ENCODE measurements at places on chromosomes 1 and 21. TPM values are rescaled to one million over a fixed set of nuclear protein-coding genes. Genes with fewer than 3 reads are reported as not detected.

- DNase-seq = peak; percentile 82
These were observed 9.4 kb downstream of the TPM3 start for GRCh38 chr1:154182344-154183045.

- peak; percentile 2 for DNase-seq
These were observed 1.3 kb downstream of the BRINP3 start for GRCh38 chr1:190476321-190476720.

Gene CFAP107
- 0.86 TPM for polyA plus RNA-seq

Gene PLA2G2F
- polyA plus RNA-seq = not detected

DNA sequence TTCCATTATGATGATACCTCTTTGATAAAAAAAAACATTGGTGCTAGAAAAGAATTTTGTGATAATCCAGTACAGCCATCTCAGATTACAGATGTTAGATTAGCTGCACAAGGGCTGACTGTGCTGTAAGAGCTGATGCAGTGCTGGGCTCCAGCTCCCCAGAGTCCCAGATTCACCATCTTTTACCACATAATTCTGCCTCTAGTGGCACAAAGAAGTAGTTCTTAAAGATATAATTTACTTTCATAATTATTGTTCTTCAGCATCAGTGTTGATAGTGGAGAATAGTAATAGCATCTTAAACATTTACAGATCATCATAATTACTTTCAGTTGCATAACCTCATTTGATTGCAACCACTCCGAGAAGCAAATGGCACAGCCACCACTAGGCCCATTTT lies 262.1 kb downstream of the BRINP2 start:
- no peak for DNase-seq

DNA sequence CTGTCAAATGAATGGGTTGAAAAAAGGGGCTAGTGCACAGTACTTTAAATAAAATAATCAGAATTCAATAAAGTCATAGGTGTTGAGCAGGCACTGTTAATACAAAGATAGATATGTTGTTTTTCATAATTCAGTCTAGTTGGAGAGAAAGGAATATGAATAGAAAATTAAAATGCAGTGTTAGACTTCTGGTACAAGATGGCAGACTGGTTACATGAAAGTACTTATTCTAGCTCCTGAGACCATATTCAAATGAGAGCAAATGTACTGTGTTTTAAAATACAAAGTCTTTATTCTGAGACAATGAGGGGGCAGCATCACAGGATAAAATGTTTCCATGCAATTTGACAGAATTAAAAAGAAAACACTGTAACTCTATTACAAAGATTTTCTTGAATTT lies 542.1 kb downstream of the COL11A1 start:
- no peak for DNase-seq

DNA sequence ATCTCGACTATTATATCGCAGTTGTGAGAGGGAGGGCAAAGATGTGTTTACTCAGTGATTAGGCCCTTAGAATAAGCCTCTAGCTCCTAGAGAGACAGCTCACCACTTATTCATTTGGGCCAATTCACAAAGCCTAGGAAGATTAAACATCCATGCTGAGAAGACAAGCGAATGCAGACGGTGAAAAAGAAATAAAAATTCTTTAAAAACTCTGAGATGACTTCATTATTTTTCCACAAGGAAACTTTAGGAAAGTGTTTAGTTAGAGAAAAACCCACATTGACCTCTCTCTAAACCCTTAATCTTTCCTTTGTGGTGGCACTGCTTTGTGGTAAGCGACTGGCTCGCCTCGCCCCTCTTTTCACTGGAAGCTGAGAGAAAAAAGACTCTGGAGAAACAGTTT lies 146.8 kb upstream of the DMRTA2 start:
- no peak for DNase-seq

- DNase-seq = no peak
These were observed 10.3 kb downstream of the TTC34 start for GRCh38 chr1:2791027-2791760.

Gene CFAP141
- polyA plus RNA-seq = not detected

DNA sequence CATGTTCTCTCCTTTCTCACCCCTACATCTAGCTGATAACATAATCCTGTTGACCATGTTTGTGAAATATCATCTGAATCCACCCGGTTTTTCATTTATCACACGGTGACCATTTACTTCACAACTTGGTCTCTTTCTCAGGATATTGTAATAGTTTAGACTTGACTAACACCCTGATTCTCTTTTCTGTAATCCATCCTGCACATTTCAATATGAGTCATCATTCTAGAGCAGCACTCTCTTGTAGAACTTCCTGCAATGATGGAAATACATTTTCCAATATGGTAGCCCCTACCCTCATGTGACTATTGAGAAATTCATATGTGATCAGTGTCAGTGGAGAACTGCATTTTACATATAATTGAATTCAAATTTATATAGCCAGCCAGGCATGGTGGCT lies 2.3 kb upstream of the JAM2 start:
- DNase-seq = no peak

DNA sequence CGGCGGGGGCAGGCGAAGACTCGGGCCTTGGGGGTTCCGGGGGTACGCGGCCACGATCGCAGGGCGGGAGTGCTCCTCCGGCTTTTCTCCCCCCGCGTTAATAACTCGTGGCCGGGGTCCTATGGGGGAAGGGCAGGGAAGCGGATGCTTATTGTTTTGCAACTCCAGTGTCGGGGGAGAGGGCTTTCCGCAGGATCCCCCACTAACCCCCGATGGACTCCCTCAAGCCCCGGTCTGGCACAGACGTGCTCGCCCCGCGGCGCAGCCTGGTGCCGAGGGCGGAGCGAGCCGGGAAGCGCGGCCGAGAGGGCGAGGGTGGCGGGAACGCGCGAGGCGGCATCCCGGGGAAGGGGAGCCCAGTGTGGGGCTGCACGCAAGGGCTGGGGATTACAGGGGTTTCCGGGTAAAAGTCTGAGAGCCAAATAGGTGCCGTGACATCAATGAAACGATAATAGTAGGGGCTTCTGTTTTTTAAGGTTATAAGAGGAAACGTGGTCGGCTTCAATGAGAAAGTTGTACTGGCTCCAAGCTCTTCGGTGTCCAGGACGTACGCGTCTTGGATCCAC lies 772 bp downstream of the UCK2 start:
- DNase-seq = peak; percentile 83

DNA sequence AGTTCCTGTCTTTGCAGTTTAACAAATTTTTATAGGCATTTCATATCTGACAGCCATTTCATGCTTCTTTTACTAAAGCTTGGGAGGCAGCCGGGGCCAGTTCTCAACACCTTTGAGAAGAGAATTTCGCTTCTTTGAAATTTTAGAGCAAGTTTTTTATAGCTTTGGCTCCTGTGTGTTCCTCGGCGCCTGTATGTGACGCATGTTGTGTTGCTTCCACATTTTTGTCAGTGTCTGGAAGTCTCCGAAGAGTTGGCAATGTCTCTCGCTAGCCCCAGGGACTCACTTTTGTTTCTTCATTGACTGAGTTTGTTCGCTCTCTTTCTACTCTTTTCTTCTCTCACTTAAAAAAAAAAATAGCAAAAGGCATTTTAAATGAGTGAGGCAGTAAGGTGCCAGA lies 386.9 kb upstream of the PLXNA2 start:
- no peak for DNase-seq

GRCh38 chr1:116556289-116557006 lies 14.4 kb downstream of the CD58 start:
- no peak for DNase-seq

GRCh38 chr1:12014141-12014991 lies 4.9 kb upstream of the MIIP start:
- DNase-seq = no peak

DNA sequence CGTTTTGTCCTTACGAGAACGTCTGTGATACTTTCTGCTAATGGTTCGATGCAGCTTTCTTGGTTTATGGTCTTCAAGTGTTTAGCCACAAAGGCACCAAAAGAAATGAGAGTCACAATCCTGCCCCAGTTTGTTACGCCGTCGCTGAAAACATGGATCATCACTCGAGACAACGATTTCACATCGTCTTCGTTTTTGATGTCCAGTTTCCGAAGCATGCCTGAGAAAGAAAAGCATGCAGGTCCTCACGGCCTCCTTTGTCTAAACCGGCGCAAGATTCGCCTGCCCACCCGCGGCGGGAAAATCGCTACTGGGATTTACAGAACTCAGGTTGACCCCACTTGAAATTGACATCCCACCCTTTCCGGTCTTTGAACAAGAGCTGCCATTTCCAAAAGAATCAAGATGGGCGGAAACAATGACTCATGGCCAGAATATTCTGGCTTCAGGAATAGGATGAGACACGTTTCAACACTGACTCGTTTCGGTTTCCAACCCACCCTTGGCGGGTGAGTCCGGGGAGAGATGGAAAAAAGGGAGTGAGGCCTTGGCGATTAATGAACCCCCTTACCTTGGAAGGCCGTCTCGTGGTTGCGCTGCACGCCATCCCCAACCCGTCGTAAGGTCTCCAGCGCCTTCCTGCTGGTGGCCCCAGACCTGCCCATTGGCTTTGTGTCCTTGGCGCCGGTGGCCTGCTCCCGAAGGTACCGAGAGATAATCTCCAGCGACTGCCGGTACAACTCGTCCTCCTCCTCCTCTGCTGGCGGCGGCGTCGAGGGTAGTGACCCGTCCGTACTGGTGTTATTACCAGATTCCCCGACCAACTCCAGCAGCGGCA lies 919 bp downstream of the MCL1 start:
- peak; percentile 92 for DNase-seq

GRCh38 chr1:93597709-93598108 lies 83.9 kb downstream of the BCAR3 start:
- no peak for DNase-seq
